ENCODE measurements at places on chromosomes 7 and 10.

- no peak for DNase-seq
These were observed 26.9 kb downstream of the ADCY1 start for GRCh38 chr7:45601094-45601493.

DNA sequence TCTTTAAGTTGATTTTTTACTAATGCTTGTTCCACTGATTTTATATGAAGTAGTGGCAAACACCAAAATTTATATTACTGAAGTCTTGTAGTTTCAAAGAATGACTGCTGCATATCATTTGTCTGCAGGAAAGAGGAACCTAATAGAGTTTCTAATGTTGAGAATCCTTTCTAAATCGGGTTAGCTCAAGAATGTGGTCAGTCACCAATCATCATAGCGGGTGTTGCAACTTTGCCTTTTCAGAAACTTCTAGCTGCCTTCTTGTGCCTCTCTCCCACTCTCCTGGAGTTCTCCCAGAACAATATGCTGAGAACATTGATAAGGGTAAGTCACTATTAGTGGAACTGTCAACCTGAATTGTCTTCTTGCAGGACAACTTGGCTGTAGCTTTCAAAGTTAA lies 524.8 kb upstream of the SORCS1 start:
- DNase-seq, result no peak

- DNase-seq, result no peak
These were observed 1.6 kb downstream of the ATP6V0E2 start for GRCh38 chr7:149875396-149875795.

DNA sequence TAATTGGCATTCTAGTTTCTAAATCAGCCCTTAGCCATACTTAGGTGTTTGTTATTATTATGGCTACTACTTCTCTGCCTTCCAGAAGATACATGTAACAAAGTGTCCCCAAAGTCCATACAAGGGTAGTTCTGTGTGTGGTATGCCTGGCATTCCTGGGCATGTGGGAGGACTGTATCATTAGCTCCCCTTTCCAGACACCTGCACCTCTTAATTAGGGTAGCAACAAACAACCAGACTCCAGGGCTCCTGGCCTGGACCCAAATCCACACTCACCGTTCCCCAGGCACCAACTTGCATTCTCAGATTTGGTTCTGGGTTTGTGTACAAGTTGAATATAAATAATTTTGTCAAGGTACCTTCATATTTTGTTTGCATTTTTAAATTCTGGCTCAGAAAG lies 15.5 kb upstream of the CALD1 start:
- no peak for DNase-seq

DNA sequence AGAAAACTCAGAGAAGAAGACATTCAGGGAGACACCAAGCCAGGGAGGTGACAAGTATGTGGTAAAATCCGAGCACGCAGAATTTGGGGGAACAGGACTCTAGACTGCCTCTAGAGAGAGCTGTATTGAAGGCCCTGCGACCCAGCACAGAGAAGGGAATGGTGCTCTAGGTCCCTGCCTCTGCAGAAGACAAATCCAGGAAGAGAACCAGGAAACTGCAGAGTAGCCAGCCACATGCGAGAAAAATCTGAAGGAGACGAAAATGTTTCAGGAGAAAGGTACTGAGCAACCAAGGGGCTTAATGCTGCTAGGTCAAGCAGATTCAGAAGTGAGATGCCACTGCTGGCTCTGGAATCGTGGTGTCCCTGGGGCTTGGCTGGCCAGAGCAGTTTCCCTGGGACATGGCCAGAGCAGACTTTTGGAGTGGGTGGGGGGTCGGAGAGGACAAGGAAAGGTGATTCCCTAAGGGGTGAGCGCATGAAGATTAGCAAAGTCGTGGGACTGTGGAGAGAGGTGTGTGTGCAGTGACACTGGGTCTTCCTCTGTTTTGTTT lies 158.0 kb upstream of the KLF6 start:
- no peak for DNase-seq

DNA sequence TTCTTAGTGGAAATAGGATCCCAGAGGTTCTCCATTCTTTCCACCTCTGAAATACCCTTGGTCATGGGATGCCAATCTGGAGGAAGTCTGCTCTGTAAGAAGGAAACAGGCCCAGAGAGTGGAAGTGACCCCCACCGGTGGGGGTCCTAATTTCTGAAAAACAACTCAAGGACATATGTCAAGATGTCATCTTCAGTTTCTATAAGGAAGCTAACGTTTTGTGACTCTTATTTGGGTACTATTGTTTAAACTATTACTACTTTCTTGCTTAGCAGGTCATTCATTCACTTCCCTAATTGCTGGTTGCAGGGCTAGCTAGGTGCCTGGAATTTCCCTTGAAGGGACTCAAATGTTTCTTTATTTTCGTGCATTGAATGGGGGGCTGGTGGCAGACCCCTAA lies 1.9 kb upstream of the ZNF775 start:
- DNase-seq, result no peak

DNA sequence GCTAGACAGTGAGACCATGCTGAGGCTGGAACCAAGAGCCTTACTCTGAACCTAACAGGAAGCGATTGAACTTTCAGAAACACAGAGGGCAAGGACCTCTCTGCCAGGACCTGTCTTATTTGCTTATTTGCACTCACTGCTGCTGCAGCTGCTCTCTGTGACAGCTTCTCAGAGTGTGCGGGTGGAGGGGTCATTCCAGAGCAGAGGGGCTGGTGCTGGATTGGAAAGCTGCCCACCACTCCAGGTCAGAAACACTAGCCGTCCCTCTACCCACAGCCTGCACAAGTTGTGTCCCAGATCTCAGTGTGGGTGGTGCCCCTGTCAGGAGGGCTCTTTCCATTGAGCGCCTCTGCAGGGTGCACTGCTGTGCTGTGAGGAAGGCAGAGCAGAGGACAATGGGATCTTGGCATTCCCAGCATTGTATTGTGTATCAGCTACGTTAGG lies 126.2 kb downstream of the CCNY start:
- no peak for DNase-seq

GRCh38 chr7:116041615-116042014 lies 11.1 kb upstream of the TFEC start:
- DNase-seq, result no peak

DNA sequence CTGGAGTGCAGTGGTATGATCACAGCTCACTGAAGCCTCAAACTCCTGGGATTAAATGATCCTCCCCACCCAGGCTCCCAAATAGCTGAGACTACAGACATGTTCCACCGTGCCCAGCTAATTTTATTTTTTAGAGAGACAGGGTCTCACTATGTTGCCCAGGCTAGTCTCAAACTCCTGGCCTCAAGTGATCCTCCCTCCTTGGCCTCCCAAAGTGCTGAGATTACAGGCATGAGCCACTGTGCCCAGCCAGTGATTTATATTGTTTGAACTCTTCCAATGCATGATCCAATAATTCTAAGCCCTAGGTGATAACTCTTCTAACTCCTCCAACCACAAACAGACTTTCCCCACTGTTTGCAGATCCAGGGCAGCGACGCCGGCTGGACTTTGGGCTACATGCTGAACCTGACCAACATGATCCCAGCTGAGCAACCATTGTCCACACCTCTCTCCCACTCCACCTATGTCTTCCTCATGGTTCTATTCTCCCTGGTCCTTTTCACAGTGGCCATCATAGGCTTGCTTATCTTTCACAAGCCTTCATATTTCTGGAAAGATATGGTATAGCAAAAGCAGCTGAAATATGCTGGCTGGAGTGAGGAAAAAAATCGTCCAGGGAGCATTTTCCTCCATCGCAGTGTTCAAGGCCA lies 41.8 kb upstream of the CC2D2B start:
- DNase-seq, result no peak

DNA sequence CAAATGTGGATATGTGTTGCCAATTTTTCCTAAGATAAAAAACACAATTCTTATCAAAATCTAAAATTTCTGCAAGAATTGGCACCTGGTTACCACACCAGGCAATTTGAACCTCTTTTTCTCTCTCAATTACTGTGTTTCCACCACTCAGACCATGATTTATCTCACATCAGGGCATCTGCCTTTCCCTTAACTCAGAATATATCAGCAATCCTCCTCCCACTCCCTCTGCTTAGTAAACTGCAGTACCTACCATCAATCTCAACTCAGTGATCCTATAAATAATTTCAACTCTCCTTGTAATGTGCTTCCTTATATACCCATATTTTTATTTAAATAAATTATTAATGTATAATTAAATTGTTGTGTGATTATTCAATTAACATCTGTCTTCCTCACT lies 212.3 kb upstream of the PCDH15 start:
- DNase-seq, result no peak

- DNase-seq, result no peak
These were observed 8.5 kb downstream of the TPST1 start for GRCh38 chr7:66213637-66214036.

- DNase-seq, result no peak
These were observed 56.5 kb downstream of the PWWP2B start for GRCh38 chr10:132453470-132453861.

GRCh38 chr10:63260860-63261251 lies 127.7 kb downstream of the NRBF2 start:
- DNase-seq, result no peak

- no peak for DNase-seq
These were observed 26.7 kb upstream of the PROSER2 start for GRCh38 chr10:11796474-11796873.

DNA sequence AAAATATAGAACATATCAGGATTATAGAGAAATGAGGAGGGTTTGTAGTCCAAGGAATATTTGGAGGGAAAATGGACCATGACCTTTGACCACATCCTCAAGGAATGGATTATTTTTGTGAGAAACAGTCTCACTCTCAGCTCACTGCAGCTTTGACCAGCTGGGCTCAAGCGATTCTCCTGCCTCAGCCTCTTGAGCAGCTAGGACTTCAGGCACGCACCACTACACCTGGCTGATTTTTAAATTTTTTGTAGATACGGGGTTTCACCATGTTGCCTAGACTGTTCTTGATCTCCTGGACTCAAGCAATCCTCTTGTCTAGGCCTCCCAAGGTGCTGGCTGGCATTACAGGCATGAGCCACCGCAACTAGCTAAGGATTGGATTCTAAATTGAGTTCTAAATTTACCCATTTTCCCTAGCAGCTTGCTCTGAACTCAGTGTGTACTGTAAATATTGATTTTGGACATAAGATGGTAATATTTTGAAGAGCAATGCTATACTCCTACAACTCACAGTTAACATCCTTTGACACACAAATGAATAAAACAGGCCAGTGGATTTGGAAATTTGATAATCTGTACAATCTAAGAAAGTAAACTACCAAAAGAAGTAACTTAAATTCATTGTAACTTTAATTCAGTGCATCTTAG lies 73.8 kb downstream of the TET1 start:
- DNase-seq, result no peak

- DNase-seq, result no peak
These were observed 2.2 kb downstream of the TMEM120A start for GRCh38 chr7:75992083-75992755.

DNA sequence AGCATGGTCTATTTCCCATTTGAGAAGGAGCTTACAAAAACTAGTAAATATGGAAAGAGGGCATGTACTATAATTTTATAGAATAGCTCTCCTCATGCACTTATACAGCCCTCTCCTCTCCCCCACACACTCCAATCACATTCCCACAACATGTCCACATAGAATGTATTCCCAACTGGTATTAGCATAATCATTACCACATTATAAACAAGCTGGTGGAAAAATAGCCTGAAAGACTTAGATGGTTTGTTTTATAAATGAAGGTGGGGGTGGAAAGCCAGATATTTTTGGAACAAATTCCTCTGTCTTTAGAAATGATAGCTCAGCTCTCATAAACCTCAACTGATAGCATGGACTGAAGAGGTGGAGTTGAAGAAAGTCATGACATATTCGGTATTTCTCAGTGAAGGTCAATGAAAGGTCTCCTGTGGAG lies 410.1 kb downstream of the SUGCT start:
- no peak for DNase-seq

- DNase-seq, result no peak
These were observed 4.1 kb downstream of the ERCC6 start for GRCh38 chr10:49534670-49535381.

GRCh38 chr7:136030867-136031318 lies 53.7 kb upstream of the MTPN start:
- no peak for DNase-seq

DNA sequence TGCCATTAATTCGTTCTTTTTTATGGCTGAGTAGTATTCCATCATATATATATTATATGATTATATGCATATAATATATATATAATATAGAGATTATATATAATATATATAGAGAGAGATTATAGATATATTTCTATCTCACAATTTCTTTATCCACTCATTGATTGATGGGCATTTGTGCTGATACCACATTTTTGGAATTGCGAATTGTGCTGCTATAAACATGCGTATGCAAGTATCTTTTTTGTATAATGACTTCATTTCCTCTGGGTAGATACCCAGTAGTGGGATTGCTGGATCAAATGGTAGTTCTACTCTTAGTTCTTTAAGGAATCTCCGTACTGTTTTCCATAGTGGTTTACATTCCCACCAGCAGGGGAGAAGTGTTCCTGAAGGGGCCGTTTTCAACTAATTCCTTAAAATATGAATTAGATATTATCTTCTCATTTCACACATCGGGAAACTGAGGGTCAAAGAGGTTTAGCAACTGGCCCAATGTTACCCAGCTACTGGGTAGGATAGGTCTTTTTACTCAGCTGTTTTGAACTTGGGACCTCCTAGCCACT lies 16.5 kb downstream of the NFE2L3 start:
- no peak for DNase-seq

DNA sequence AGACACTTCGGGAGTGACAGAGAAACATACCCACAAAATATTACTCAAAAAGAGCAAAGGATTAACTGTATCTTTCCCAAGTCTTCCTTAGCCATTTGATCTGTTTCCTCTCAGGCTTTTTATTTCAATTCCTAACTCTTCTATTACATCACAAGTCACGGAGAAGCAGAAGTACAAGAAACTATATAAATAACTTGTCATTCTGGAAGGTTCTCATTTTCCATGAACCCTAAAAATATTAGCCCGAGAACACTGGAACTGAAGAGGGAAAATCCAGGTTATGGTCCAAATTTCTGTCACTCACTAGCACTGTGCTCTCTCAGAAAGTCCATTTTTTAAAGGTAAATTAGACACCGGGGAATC lies 98.0 kb downstream of the GRB10 start:
- DNase-seq, result no peak

- DNase-seq, result no peak
These were observed 33.2 kb downstream of the RAPGEF5 start for GRCh38 chr7:22323714-22324113.

- no peak for DNase-seq
These were observed 118.9 kb downstream of the INPP5A start for GRCh38 chr10:132656283-132657126.

DNA sequence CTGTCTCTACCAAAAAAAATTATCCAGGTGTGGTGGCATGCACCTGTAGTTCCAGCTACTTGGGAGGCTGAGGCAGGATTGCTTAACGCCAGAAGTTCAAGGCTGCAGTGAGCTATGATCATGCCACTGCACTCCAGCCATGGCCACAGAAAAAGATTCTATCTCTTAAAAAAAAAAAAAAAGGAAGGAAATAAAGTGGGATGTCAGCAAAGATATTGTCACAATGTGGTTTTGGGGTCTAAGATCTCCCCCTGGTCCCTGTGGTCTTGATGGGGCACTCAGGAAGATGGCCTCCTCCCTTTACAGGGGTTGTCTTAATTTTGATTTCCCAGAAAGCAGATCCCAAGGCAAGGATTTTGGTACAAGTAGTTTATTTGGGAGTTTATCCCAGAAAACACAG lies 7.4 kb upstream of the KAZALD1 start:
- DNase-seq, result no peak

GRCh38 chr7:140640727-140641523 lies at the start of gene DENND2A:
TSS of gene DENND2A (minus strand) at chr7:140640813. CDS start at chr7:140602397, 38,416 bp downstream.
- DNase-seq, result peak; percentile 32

Data from activated B cell treated with CpG ODN at 0.5 μM for 24 hours (primary cell).